ENCODE measurements at places on chromosomes 3 and 15. TPM values are rescaled to one million over a fixed set of nuclear protein-coding genes. Genes with fewer than 3 reads are reported as not detected.

DNA sequence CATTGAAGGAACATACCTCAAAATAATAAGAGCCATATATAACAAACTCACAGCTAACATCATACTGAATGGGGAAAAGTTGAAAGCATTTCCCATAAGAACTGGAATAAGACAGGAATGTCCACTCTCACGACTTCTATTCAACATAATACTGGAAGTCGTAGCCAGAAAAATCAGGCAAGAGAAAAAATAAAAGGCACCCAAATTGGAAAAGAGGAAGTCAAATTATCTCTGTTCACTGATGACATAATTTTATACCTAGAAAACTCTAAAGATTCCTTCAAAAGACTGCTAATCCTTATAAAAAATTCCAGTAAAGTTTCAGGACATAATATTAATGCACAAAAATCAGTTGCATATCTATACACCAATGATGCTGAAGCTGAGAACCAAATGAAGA lies 34.9 kb downstream of the SLC2A2 start:
- H3K27me3 ChIP-seq: no peaks in the 10 kb centered on the region
- no peaks in the 10 kb centered on the region for H3K36me3 ChIP-seq
- H3K4me1 ChIP-seq: no peaks in the 10 kb centered on the region
- DNase-seq: no peak

The SEC62 gene
- 66.7 TPM for total RNA-seq

GRCh38 chr3:167992381-167992780 lies 103.3 kb downstream of the GOLIM4 start:
- H3K4me1 ChIP-seq: no peaks in the 10 kb centered on the region
- H3K27ac ChIP-seq: no peak overlapping the region
- H3K36me3 ChIP-seq: no peaks in the 10 kb centered on the region
- DNase-seq: no peak
- H3K27me3 ChIP-seq: no peaks in the 10 kb centered on the region

DNA sequence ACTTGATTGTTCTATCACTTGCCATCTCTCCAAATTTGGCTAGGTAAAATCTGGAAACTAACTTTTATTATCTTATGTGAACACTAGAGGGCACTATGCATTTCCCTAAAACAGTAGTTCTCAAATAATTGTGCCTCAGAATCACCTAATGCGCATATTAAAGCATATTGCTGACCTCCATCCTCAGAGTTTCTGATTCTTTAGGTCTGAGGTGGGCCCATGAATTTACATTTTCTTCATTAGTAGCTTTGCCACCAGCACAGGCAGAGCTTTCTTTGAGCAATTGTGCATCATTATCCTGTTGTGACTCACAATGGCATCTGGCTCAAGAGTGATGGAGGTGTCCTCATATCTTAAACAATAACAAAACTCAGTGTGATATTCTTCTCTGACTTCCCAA lies 17.5 kb upstream of the BCHE start:
- H3K27me3 ChIP-seq: no peaks in the 10 kb centered on the region
- H3K4me1 ChIP-seq: no peaks in the 10 kb centered on the region
- H3K4me3 ChIP-seq: no peak overlapping the region
- DNase-seq: no peak

DNA sequence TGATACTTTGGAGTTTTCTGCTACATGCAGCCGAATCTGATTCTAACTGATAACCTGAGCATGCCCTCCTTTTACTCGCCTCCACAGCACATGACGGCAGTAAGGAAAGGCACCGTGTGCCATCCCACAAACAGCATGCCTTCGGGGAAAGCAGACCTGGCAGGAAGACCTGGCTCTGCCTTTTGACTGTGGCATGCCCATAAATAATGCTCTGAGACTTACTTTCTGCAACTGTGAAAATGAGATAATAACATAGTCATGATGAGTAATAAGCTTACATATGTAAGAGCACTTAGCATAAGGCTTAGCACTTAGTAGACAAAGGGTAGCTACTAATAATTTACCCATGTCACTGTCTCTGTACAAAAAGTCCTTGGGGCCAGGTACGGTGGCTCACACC lies 32.9 kb downstream of the MTHFS start:
- H3K4me3 ChIP-seq: no peak overlapping the region
- H3K27me3 ChIP-seq: no peaks in the 10 kb centered on the region
- peaks cover 11% of the 10 kb centered on the region for H3K36me3 ChIP-seq
- no peak for DNase-seq
- H3K27ac ChIP-seq: no peak overlapping the region
- H3K4me1 ChIP-seq: no peaks in the 10 kb centered on the region

The FANCD2OS gene
- total RNA-seq: not detected

Data from CD8-positive, alpha-beta memory T cell (primary cell).